ENCODE measurements at places on chromosomes 1 and 21.

DNA sequence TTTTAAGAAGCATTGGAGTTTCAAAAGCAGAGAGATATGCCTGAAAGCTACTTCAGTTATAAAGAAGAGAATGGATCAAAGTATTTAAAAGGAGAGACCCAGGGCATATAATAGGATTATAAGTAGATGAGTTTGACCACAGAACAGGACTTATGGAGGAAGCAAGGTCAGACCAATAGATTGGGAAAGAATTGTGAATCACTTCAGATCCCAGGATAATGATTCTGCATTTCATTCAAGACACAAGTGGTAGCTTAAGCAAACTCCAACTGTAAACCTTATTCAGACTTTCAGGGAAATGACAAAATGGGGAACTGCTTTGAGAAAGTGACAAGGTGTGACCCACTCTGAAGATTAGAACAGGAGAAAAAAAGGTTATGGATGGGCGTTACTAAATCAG, 18.9 kb upstream of the OR10J5 start:
- DNase-seq, result no peak

DNA sequence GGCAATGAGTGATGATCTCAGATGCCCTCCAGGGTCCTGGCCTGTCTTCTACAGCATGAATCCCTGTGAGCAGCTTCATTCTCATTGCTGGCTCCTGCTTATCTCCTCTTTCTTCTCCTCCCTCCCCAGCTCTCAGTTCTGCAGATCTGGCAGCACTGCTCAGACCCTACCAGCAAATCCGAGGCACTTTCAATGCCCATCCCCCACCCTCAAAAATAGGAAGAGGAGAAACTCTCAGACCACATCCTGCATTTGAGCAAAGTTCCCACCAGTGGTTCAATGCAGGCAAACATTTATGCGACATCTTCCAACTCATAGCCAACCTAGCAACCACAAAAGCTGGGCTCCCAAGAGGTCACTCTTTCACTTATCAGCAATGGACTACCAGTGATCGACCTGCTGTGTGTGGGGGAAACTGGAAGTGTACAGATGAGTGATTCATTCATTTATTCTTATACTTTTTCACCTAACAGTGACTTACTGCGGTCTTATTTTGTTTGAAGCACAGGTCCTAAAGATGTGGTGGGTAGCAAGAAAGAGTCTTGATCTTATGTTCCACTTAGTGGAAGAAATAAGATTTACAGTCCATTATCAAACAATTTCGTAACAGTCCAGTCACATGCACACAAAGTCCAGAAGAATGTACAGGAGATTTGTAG, 5.8 kb upstream of the CHI3L2 start:
- DNase-seq, result no peak

- DNase-seq, result peak; percentile 14
Observed at GRCh38 chr1:184890539-184890973, 83.8 kb downstream of the NIBAN1 start.

- no peak for DNase-seq
Observed at GRCh38 chr1:109914587-109915240, 4.1 kb downstream of the CSF1 start.

- no peak for DNase-seq
Observed at GRCh38 chr1:230807029-230807428, 59.8 kb downstream of the CAPN9 start.

DNA sequence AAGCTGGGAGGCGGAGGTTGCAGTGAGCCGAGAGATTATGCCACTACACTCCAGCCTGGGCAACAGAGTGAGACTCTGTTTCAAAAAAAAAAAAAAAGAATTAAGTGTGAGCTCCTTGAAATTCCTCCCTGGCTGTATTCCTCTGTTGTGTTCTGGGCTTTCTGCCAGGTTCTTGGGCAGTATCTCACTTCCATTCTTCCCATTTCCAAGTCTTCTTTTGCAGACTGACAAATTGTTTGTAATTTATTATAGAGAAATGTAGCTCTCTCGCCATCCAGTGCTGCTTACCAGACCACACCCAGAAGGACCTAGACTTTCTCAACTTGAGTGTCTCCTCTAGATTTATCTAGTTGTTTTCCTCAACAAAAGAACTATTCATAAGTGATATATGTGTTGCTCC, 105.0 kb upstream of the ADGRL2 start:
- no peak for DNase-seq

DNA sequence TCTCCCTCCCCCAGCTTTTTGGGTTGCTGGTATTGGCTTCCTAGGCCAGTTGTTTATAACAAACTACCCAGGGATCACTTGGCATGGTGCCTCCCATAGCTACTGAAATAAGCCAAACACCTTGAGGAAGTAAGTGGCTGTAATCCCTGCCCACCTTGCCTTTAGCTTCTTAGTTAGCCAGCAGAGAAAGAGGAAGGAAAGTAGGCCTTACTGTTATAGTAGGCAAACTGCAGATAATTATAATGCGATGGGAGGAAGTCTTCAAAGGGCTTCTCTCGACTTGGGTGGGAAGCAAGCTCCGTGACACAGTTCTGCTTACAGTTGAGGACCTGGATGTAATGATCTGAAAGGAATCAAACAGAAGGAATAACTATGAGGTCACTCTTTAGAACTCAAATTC, 8.2 kb downstream of the P3H1 start:
- DNase-seq, result no peak

DNA sequence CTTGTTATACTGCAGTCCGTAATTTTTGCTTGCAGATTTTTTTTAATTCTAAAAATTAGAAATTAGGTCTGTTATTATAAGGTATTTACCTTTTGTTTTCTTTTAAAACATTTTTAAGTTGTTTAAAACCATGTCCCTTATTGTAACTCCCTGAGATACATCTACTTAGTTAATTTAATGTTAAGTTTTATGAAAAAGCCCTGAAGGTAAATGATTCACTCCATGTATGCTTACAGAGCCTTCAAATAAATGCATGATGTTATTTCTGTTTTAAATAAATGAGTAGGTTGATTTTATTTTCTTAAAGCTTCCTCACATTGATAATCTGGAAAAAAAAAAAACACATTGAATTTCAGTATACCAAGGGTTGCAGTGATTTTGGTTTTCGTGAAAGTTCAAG, 7.5 kb downstream of the SRSF11 start:
- no peak for DNase-seq

GRCh38 chr1:243254233-243254926, 701 bp downstream of the CEP170 start:
- DNase-seq, result peak; percentile 17

DNA sequence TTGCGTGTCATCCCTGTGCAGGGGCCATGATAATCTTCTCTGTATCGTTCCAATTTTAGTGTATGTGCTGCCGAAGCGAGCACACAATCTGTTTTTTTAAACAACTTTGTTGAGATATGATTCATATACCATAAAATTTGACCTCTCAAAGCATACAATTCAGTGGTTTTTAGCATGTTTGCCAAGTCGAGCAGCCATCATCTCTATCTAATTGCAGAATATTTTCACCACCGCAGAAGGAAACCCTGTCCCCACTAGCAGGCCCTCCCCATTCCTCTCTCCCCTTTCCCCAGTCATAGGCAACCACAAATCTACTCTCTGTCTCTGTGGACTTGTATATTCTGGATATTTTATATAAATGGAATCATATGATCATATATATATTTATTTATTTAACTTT, 78.7 kb upstream of the TINAGL1 start:
- DNase-seq, result no peak

- DNase-seq, result no peak
Observed at GRCh38 chr1:172245788-172246187, 174.7 kb upstream of the C1orf105 start.

- DNase-seq, result no peak
Observed at GRCh38 chr1:39632323-39632681, 7.1 kb downstream of the HEYL start.

- no peak for DNase-seq
Observed at GRCh38 chr1:43563876-43564539, 33.3 kb downstream of the PTPRF start.

DNA sequence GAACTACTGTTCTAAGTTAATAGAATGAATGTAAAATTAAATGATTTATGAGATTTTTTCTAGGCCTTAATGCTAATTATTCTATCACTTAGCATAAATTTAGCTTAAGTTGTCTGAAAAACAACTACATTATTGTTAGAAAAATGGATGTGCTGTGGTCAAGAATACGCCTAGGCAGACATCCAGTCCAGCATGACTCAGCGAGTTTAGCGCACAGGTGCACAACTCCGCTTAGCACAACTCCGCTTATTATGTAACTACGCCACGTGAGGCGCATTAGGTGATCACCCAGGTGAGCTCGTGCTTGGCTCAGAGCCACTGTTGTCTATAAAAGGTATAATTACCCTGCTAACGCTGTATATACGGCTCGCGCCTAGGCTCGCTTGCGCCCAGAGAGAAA, 1043.6 kb upstream of the ADGRL4 start:
- DNase-seq, result no peak

DNA sequence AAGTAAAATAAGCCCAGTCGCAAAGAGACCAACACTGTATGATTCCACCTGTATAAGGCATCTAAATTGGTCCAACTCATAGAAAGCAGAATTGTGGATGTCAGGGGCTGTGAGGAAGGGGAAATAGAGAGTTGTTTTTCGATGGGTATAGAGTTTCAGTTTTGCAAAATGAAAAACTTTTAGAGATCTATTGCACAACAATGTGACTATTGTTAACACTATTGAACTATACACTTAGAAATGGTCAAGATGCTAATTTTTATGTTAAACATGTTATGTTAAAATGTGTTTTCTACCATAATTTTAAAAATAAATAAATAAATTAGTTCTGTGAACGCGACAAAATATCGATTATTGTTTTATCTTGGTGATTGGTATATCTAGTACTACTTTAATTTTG, 192.4 kb downstream of the PTGER3 start:
- DNase-seq, result no peak

DNA sequence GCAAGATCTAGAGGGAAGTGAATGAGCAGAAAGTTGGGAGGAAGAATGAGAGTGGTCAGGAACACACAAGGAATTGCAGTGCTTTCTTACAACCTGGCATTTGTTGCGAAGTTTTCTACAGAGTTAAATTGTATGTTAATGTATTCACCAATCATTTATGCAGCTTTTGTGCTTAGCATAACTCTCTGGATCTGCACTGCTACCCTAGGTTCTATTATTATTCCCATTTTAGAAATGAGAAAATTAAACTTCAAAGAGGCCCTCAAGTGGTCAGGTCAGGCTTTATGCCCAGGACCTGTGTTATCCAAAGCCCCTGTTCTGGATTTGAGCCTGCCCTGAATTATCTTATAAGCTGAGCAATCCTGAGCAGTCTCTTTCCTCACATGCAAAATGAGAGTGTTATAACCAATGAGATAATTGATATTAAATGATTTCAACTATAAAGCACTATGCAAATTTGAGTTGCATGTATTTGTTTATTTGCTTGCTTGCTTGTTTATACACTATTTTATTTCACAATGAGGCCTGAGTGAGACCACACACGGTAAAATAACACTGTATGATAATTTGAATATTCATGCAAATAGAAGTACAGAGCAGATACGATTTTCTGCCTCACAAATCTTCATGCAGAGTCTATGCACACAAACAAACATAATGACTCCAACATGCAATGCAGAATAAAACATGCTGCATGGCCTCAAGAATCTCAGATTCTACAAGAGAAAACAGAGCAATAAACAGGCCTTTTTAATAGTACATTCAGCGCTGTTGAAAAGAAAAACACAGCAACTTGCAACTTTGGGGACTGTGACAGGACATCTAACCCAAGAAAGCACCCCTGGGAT, 323.0 kb downstream of the PLPP3 start:
- DNase-seq, result no peak

DNA sequence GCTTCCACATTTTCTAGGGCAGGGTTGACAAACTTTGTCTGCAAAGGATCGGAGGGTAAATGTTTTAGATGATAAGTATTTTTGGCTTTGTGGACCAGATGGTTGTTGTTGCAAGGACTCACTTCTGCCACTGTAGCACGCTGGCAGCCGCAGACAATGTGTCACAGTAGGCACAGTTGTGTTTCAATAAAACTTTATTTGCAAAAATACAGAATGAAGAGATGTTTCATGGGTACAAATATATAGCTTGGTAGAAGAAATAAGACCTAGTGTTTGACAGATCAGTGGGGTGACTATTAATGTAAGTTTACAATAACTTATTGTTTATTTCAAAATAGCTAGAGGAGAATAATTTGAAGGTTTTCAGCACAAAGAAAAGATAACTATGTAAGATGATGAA, 127.8 kb downstream of the GRIK3 start:
- DNase-seq, result no peak

DNA sequence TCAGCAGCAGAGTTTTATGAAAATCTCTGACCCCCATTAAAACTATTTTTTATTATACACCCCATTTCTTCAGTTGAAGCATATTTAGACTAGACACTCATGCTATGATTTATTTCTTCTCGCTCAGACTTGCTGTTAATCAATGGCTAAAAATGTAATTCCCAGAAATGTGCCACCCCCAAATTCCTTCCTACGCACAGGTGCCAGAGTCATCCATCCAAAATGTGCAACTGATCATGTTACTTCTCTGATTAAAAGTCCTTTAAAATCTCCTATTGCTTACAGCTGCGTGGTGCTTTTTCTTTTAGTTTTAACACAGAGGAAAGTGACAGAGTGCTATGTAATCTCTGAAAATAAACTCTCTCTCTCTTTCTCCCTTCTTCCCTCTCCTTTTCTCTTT, 954.4 kb downstream of the NCAM2 start:
- no peak for DNase-seq

DNA sequence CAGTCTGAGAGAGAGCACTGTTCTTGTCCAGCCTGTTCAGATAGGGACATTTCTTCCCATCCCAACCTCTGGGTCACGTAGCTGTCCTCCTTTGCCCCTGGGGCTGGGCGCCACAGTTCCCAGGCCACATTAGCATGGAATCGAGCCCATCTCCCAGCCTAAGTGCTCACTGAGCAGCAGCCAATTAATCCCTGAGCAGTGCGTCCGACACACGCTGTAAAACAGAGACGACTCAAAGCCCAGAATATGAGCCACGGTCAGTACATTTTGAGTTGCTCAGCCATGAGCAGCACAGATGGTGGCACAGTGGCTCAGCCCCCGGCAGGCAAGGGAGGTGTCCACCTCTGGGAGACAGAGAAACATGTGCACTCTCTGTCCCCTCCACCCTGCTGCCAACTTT, 267.4 kb downstream of the NPHP4 start:
- DNase-seq, result no peak

DNA sequence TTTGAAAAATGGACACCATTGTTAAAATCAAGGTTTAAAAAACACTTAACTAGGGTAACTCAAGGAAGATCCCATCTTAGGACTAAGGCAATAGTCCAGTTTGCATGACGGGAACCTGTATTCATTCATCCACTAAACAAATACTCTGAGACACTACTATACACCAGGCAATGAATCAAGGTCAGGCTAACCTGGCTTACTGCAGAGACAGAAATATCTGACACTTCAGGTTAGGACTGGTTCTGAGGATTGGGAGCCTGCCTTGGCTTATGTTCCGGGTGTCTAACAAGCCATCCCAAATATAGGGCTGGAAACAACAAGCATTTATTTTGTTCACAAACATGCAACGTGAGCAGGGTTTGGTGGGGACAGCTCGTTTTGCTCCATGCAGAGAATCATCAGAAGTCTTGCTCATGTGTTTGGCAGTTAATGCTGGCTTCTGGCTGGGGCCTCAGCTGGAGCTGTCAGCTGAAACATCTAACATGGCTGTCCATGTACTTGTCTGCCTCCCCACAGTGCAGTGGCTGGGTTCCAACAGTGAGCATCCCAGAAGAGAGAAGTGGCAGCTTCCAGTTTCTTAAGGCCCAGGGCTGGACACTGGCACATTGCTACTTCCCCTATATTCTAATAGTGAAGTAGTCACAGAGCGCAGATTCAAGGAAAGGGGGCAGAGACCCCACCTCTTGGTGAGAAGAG, 37.0 kb upstream of the CAMK1G start:
- no peak for DNase-seq

Data from stimulated activated CD8-positive, alpha-beta memory T cell treated with anti-CD3 and anti-CD28 coated beads, Interleukin-4, amount 100 ng/mL, for 1 hour (primary cell).